ENCODE measurements at places on chromosomes 4 and X. TPM values are rescaled to one million over a fixed set of nuclear protein-coding genes. Genes with fewer than 3 reads are reported as not detected.

- no peak for DNase-seq
These were observed 297.2 kb upstream of the AADAT start for GRCh38 chr4:170386971-170387370.

GRCh38 chr4:26687728-26688127, 103.8 kb downstream of the TBC1D19 start:
- no peak for DNase-seq

DNA sequence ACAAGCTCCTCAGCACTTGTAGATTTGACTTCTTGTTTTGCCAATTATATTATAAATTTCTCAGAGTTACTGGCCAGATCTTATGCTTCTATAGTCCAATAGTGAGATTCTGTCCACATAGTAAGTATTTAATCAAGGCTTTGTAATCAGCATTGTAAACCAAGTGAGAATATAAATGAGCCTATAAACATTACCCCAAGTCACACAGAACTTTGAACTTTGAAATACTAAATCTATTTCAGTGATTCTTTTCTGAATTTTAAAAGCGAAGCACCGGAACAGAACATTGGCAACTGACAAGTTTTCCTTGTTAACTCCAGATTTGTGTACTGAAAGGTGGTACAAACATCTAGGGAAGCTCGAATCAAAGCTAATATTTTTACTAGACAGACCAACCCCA, 37.2 kb downstream of the PPM1K start:
- no peak for DNase-seq

DNA sequence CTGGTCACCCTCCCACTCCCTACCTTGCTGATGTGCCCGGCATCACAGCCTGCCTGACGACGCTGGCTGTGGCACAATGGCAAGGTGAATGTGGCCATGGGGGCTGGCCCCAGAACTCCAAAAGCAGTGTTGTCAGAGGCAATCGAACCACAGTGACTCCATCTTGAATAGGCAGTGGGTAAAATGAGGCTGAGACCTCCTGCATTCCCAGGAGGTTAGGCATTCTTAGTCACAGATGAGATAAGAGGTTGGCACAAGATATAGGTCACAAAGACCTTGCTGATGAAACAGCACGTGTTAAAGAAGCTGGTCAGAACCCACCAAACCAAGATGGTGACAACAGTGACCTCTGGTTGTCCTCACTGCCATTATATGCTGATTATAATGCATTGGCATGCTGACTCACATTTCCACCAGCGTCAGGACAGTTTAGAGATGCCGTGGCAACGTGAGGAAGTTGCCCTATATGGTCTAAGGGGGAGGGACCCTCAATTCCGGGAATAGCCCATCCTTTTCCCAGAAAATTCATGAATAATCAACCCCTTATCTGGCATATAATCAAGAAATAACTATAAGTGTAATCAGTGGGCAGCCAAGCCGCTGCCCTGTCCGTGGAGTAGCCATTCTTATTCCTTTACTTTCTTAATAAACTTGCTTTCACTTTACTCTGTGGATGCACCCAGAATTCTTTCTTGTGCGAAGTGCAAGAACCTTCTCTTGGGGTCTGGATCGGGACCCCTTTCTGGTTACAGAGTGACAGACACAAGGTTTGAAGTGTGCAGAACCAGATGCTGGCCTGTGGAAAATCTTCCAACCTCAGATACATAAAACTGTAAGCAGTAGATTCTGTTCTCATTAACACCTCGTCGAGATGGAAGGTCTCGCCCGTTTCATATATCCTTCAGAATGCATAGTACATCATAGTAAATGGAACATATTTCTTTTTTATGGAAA, 26.8 kb upstream of the CLDN24 start:
- DNase-seq: peak; percentile 77

GRCh38 chr4:189237340-189237739, 703.3 kb upstream of the FRG1 start:
- DNase-seq: no peak

- no peak for DNase-seq
These were observed 129.1 kb downstream of the TRIML1 start for GRCh38 chr4:188268131-188268908.

DNA sequence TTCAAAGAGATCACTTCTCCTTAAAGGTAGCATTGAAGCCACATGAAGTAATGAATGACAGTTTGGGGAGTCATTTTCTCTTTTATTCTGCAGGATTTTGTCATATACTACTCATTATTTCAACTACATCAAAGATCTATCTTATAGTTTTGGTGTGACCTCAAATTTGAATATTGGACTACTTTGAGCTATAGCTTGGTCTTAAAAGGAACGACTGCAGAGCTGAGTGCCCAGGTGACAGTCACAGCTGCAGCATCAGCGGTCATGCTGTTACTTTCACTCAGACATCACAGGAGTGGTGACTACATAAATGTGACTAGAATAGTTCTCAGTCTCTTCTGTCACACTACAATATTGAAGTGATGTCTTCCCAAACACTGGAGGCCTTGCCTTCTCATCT, 10.7 kb upstream of the SPCS3 start:
- DNase-seq: no peak

DNA sequence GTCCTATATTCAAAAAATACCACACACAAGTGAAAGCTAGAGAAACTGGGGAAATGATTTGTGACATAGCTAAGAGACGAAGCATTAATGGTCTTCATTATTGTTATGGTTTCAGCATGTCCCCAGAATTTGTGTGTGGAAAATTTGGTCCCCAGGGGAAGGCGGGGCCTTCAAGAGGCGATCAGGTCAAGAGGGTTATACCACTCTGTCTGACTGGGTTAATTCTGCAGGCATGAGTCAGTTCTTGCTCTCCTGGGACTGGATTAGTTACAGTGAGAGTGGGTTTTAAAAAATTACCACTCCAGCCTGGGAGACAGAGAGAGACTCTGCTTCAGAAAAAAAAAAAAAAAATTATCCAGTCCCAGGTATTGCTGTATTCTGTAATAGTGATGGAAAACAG, 2.1 kb upstream of the MTNR1A start:
- no peak for DNase-seq

GRCh38 chr4:64156253-64156652, 253.0 kb downstream of the TECRL start:
- no peak for DNase-seq

- no peak for DNase-seq
These were observed 117.3 kb downstream of the WDFY3 start for GRCh38 chr4:84849051-84849640.

DNA sequence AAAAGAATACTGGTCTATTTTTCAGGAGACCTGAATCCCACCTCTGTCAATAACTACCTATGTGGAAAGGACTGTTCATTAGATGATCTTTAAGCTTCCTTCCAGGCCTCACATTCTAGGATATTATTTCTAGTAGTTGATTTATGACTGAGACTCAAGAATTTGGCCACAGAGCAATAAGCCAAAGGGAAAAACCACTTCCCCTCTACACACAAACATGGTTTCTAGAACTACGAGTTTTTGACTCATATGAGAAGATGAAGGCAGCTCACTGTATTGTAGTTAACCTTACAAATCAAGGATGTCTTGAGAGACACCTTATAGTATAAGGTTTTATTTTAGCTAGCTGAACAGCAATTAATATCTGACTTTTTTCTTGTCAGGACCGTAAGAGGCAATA, 36.9 kb upstream of the GDPD2 start:
- DNase-seq: no peak

- DNase-seq: no peak
These were observed 2209.1 kb downstream of the ARAP2 start for GRCh38 chr4:34035225-34035624.

Gene XK
- under 0.01 TPM for total RNA-seq

Gene BEND2
- total RNA-seq: not detected

Gene RS1
- not detected for total RNA-seq

Gene CPEB2
- 5.1 TPM for total RNA-seq

Gene TRIM60
- not detected for total RNA-seq

Gene MAGEC2
- not detected for total RNA-seq
